ENCODE measurements at places on chromosomes 1 and 21. TPM values are rescaled to one million over a fixed set of nuclear protein-coding genes. Genes with fewer than 3 reads are reported as not detected.

DNA sequence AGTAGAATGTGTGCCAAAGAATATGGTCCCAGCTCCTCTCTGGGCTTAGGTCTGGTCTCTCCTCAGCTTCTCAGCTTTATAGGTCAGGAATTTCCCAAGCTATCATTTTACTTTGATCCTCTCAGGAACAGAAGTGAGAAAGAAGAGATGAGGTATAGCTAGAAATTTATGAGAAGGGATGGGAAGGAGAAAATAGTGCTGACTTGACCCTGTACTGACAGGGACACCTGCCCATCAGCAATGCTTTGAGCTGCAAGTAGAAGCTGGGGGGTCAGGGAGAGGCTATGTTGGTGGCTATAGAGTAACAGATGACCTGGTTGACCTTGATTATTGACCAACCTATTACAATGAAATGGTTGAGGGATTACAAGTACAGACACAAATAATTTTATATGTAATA is 75.0 kb downstream of the XCL2 start:
- no peaks in the 10 kb centered on the region for H3K27me3 ChIP-seq
- H3K36me3 ChIP-seq, result peaks cover 9% of the 10 kb centered on the region
- H3K4me1 ChIP-seq, result peaks cover 68% of the 10 kb centered on the region
- no peak overlapping the region for H3K4me3 ChIP-seq
- DNase-seq, result no peak

GRCh38 chr21:33286076-33286475 is 19.9 kb downstream of the IL10RB start:
- no peak overlapping the region for H3K4me3 ChIP-seq
- no peak overlapping the region for H3K27ac ChIP-seq
- H3K4me1 ChIP-seq, result no peaks in the 10 kb centered on the region
- H3K36me3 ChIP-seq, result peaks cover 29% of the 10 kb centered on the region
- no peak for DNase-seq

GRCh38 chr1:206015071-206015470 is 8.6 kb downstream of the CTSE start:
- H3K27me3 ChIP-seq, result peaks cover 19% of the 10 kb centered on the region
- no peaks in the 10 kb centered on the region for H3K36me3 ChIP-seq
- DNase-seq, result no peak
- H3K4me1 ChIP-seq, result peaks cover 36% of the 10 kb centered on the region
- H3K27ac ChIP-seq, result no peak overlapping the region

DNA sequence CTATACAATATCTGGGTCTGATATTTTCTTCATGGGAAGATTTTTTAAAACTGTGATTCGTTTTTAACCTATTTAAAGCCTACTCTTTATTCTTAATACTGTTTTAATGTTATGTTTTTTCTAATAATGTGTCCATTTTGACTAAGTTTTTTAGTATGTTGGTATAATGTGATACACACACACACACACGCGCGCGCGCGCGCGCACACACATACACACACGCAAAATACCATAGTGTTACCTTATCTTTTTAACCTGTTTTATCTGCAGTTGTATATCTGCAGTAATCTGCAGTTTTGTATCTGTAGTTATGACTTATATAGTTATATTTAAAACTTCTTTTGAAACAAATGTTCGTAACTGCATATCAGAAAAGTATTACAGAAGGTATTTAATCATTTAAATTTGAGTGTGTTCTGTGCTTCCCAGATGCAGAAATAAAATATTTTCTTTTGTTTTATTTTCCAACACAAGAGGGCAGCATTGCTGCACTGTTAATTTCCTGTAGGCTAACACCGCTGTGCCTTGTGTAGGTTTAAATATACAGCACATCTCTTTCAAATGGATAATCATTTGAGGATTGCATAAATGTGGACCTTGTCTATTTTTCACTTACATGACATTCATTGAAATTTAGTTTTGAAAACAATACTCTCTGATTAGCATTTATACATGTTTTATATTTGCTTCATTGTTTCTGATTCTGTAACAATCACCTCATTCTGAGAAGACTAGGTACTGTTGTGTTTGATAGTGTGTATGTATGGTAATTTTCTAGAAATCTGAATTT is 166.1 kb downstream of the PDE4B start:
- H3K4me3 ChIP-seq, result no peak overlapping the region
- no peak overlapping the region for H3K27ac ChIP-seq
- peak; percentile 10 for DNase-seq
- H3K4me1 ChIP-seq, result peaks cover 14% of the 10 kb centered on the region
- peaks cover 2% of the 10 kb centered on the region for H3K27me3 ChIP-seq

GRCh38 chr21:26761174-26761915 is 83.9 kb downstream of the ADAMTS1 start:
- DNase-seq, result no peak
- H3K27me3 ChIP-seq, result no peaks in the 10 kb centered on the region
- H3K4me1 ChIP-seq, result no peaks in the 10 kb centered on the region
- H3K4me3 ChIP-seq, result no peak overlapping the region
- no peak overlapping the region for H3K27ac ChIP-seq

- no peak overlapping the region for H3K27ac ChIP-seq
- no peaks in the 10 kb centered on the region for H3K36me3 ChIP-seq
- H3K4me3 ChIP-seq, result no peak overlapping the region
- no peaks in the 10 kb centered on the region for H3K4me1 ChIP-seq
- peaks cover 6% of the 10 kb centered on the region for H3K27me3 ChIP-seq
- no peak for DNase-seq
Measured at GRCh38 chr1:29331729-29332128, 95.4 kb downstream of the PTPRU start.

DNA sequence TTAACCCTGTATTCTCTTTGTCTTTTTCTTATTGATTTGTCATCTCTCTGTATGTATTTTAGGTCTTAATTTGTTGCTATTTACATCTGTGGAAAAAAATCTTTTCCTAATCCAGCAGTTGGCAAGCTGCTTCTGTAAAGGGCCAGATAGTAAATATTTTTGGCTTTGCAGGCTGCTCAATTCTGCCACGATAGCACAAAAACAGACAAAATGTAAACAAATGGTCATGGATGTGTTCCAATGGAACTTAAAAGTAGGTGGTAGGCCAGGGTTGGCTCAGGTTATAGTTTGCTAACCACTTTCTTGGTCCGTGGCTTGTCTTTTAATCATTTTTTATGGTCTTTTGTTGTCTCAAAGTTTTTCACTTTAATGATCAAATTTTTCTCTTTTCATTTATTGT is 371.8 kb downstream of the HHAT start:
- H3K4me1 ChIP-seq, result peaks cover 11% of the 10 kb centered on the region
- H3K27me3 ChIP-seq, result peaks cover 10% of the 10 kb centered on the region
- no peak overlapping the region for H3K4me3 ChIP-seq
- no peaks in the 10 kb centered on the region for H3K36me3 ChIP-seq
- no peak overlapping the region for H3K27ac ChIP-seq
- DNase-seq, result no peak

The KISS1 gene
- total RNA-seq, result not detected

The CIART gene
- 3.4 TPM for total RNA-seq

The RPTN gene
- not detected for total RNA-seq

The DDR2 gene
- total RNA-seq, result 0.66 TPM

The FCRL6 gene
- not detected for total RNA-seq

All from activated T-helper 1 cell treated with anti-CD3 and anti-CD28 coated beads, Interleukin-12 subunit alpha, Interleukin-12 subunit beta, Interleukin-2, Interleukin-4 antibody, amounts not matched to agents 30 ng/mL and 10 ng/mL and 1 ng/mL, durations not matched to agents 14 hours and 24 hours and 36 hours (primary cell).